ENCODE measurements at places on chromosomes 12 and 14.

- no peak for DNase-seq
Measured at GRCh38 chr14:96055753-96056508, 16.8 kb downstream of the C14orf132 start.

DNA sequence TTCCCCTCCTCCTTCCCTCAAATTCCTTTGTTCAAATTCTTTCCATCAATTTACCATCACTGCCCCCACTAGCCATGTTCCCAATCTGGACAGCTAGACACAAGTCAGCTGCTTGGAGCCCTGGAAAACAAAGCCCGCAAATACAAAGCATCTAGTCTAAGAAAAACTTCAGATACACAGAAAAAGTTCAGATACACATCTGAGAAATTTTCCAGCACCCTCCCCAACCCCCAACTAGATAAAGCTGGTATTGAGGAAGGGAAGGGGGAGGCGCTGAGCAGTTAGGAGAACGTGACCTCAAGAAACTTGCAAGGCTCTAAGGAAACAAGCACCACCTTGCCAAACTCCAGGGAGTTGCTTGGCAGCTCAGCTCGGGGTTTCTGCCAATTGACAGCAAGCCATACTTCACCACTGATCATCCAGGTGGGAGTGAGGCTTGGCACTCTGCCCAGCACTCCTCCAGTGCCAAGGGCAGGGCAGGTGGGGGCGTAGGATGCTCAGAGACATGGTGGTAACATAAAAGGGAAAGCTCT is 5.1 kb upstream of the CNIH1 start:
- DNase-seq, result no peak

GRCh38 chr12:109555431-109556315 is 17.6 kb downstream of the MMAB start:
- DNase-seq, result no peak

DNA sequence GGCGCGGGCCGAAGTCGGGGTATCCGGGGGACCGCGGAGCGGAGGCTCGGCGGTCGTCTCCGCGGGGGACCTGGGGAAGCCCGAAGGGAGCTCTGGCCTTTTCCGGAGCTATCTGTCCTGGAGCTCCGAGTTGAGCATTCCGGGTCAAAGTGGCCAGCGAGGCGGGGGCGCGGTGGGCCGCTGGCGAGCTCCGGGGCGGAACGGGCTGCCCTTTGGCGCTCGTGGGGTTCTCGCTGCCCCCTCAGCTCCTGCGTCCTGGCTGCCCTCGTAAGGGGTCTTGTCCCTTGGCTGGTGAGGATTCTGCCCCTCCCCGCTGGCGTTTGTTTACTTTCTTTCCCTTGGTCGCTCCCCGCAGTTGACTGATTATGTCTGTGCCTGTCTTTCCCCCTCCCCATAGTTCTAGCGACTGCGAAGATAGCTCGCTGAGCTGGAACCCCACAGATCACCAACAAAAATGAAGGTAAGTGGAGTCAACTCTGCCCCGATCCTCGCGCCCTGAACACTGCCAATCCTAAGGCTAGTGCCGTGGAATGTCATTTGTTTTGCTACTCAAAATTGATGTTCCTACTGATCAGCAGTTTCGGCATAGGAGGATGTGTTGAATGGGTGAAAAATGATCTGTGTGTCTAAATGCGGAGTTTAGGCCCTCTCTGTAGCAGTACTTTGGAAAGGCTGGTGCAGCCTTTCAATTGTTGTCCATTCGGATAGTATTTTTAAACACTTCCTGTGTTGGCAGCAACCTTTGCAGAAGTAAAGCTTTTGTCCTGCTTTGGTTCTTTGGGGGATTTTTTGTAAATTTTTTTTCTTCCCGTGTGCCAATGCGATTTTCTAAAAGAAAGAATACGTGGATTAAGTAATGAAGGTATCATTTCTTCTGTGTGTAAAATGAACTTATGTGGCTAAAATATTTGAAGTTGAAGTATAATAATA is 1.3 kb downstream of the ARID4A start:
- no peak for DNase-seq

DNA sequence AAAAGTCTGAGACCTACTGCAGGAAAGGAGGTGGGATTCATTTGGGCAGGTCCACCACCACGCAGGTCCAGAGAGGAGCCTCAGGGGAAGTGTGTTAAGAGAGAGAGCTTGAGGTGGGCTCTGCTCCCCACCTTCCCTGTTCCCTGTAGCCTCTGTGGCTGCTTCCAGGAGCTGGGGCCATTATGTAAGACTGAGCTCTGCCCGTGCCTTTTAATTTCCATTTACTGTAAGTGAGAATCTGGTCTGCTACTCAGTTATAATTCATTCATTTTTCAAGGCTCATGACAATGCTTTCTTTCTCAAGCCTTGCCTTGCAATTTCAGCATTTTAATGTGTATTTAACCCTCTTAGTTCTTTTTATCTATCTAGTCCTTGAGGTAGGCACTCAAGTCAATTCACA is 8.3 kb downstream of the SLC4A8 start:
- no peak for DNase-seq

DNA sequence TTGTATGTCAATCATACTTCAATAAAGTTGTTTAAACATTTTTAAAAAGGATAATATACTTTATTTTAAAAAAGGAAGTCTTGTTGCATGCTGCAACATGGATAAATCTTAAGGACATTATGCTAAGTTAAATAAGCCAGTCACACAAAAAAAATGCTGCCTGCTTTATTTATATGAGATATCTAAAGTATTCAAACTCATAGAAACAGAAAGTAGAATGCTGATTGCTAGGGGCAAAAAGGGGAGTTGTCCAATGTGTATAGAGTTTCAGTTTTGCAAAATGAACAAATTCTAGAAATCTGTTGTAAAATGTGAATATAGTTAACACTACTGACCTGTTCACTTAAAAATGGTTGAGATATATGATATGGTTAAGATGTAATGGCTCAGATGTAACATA is 8.7 kb downstream of the KLRC4 start:
- DNase-seq, result no peak

DNA sequence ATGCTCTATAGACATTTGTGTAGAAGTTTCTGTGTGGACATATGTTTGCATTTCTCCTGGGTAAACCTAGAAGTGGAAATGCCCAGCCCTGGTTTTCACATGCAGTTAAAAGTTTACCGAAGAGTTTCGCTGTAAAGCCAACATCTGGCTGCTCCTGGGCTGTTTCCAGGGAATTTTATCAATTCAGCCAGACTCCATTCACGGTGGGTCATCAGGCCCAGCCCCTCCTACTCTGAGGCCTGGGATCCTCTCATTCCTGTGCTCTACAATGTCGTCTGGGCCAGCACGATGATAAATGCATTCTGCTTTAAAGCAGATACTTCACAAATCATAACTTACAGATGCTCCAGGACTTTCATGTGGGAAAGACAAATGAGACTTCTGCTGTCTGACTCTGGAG is 7.1 kb downstream of the NUAK1 start:
- DNase-seq, result no peak

GRCh38 chr12:84702001-84702400 is 210.6 kb downstream of the SLC6A15 start:
- DNase-seq, result no peak

DNA sequence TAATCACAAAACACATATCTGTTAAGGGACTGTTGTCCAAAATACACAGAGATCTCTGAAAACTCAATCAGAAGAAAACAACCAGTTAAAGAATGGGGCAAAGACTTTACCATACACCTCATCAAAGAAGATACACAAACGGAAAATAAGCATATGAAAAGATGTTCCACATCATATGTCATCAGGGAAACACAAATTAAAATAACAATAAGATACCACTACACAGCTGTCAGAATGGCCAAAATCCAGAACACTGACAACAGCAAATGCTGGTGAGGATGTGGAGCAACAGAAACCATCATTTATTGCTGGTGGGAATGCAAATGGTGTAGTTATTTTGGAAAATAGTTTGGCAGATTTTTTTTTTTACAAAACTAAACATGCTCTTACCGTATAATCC is 220.5 kb upstream of the FOXN3 start:
- DNase-seq, result no peak

GRCh38 chr12:109758426-109759420 is 45.1 kb downstream of the FAM222A start:
- DNase-seq, result no peak

DNA sequence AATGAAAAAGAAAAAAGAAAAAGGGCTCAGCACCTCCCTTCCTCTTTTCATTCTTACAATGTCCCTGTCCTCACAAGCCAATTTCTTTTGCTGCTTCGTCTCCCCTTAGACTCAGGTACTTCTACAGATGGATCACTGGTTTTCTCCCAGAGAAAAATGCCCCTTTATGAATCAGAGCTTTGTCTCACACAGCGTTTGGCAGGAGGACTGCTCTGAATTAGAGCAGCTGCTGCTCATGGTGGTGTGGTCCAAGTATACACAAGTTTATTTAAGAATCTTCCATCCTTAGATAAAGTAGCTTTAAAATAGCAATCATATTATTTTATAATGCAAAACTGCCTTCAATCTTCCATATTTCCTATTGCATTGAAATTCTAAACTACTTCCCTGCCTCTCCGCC is 80.3 kb downstream of the SLC8A3 start:
- no peak for DNase-seq

DNA sequence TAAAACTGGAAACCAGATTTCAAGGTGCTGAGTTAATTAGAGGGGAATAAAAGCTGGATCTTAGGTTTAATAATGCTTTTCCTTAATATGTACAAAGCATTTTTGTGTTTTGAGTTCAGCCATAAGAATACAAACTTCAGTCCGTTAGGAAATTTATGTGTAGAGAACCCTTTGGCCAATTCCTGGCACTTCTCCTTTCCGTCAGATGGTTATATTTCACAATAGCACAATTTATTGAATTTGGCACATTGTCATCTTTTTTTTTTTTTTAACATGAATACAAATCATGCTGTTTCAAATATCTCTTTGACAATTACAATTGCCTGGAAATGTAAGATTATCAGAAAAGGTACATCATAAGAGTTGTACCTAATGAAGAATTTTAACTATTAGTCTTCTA is 56.2 kb upstream of the DDHD1 start:
- DNase-seq, result no peak
